ENCODE measurements at places on chromosomes 6 and 20. TPM values are rescaled to one million over a fixed set of nuclear protein-coding genes. Genes with fewer than 3 reads are reported as not detected.

The SLC13A3 gene
- not detected for total RNA-seq

The SEL1L2 gene
- total RNA-seq: not detected

The MCHR2 gene
- not detected for total RNA-seq

The BTBD3 gene
- total RNA-seq: 0.80 TPM

The GPR6 gene
- total RNA-seq: not detected

The SNX9 gene
- 60.3 TPM for total RNA-seq

DNA sequence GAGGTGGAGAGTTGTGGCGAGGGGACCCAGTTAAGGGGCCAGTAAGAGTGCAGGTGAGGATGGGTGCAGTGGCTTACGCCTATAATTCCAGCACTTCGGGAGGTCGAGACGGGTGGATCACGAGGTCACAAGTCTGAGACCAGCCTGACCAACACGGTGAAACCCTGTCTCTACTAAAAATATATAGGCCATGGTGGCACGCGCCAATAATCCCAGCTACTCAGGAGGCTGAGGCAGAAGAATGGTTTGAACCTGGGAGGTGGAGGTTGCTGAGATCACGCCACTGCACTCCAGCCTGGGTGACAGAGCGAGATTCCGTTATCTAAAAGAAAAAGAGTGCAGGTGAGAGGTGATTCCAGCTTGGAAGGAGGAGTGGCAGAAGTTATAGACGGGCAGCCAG is 28.0 kb downstream of the PPP1R3G start:
- H3K4me1 ChIP-seq: no peaks in the 10 kb centered on the region
- no peak overlapping the region for H3K4me3 ChIP-seq
- H3K36me3 ChIP-seq: no peaks in the 10 kb centered on the region
- H3K27me3 ChIP-seq: no peaks in the 10 kb centered on the region

DNA sequence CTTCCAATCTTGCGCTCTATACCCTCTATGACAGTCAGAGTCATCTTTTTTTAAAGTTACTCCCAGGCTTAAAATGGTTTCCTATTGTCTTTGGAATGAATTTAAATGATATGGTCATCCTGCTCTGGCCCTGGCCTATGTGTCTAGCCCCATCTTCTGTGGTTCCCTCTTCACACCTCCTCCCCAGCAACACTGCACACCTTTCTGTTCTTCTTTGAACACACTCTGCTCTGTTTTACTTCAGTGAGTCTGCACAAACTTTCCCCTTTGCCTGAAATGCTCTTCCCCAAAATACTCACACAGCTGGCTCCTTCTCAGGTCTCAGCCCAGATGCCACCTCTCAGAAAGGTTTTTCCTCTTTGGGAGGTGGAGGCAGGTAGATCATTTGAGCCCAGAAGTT is 132.7 kb downstream of the FYN start:
- no peaks in the 10 kb centered on the region for H3K27me3 ChIP-seq
- no peak for DNase-seq
- no peak overlapping the region for H3K4me3 ChIP-seq
- H3K36me3 ChIP-seq: no peaks in the 10 kb centered on the region

- no peak overlapping the region for H3K27ac ChIP-seq
- no peak for DNase-seq
- H3K27me3 ChIP-seq: no peaks in the 10 kb centered on the region
- H3K4me1 ChIP-seq: peaks cover 64% of the 10 kb centered on the region
- H3K36me3 ChIP-seq: no peaks in the 10 kb centered on the region
- H3K4me3 ChIP-seq: no peak overlapping the region
Observed at GRCh38 chr6:7129360-7129759, 21.6 kb downstream of the RREB1 start.

GRCh38 chr6:40893021-40893420 is 146.0 kb downstream of the UNC5CL start:
- no peak for DNase-seq
- H3K4me1 ChIP-seq: no peaks in the 10 kb centered on the region
- no peak overlapping the region for H3K27ac ChIP-seq
- H3K36me3 ChIP-seq: no peaks in the 10 kb centered on the region
- H3K27me3 ChIP-seq: peaks cover 9% of the 10 kb centered on the region
- H3K4me3 ChIP-seq: no peak overlapping the region

GRCh38 chr6:166413491-166413951 is 30.8 kb upstream of the MPC1 start:
- H3K4me1 ChIP-seq: peaks cover 82% of the 10 kb centered on the region
- H3K4me3 ChIP-seq: no peak overlapping the region
- H3K36me3 ChIP-seq: no peaks in the 10 kb centered on the region
- peak; percentile 44 for DNase-seq
- H3K27ac ChIP-seq: no peak overlapping the region
- no peaks in the 10 kb centered on the region for H3K27me3 ChIP-seq

DNA sequence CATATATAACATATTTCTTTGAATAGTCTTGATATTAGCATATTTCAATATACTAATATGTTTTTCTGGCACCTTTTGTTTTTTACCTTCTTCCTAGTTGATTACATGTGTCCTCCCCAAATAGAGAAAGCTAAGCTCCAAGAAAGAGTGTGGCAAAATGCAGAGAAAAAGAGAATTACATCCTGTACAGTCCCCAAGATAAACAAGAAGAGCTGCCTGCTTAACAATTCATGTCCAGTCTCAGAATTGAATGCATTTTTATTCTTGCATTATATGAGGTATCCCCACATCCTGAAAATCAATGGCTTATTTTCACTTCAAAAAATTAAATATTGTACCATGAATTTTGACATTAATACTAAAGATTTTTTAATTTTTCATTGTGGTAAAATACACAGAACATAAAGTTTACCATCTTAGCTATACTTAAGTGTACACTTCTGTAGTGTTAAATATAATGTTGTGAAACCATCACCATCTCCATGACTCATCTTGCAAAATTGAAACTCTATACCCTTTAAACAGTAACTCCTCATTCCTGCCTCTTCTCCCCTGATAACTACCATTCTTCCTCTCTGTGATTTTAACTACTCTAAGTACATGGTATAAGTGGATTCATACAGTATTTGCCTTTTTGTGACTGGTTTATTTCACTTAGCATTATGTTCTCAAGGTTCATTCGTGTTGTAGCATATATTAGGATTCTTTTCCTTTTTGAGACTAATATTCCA is 490.3 kb downstream of the COL12A1 start:
- H3K36me3 ChIP-seq: no peaks in the 10 kb centered on the region
- no peak for DNase-seq
- H3K27ac ChIP-seq: no peak overlapping the region
- H3K4me3 ChIP-seq: no peak overlapping the region

GRCh38 chr6:75842191-75842590 is 93.2 kb downstream of the MYO6 start:
- H3K4me3 ChIP-seq: no peak overlapping the region
- no peak overlapping the region for H3K27ac ChIP-seq
- no peaks in the 10 kb centered on the region for H3K27me3 ChIP-seq
- DNase-seq: no peak
- H3K36me3 ChIP-seq: no peaks in the 10 kb centered on the region
- no peaks in the 10 kb centered on the region for H3K4me1 ChIP-seq

DNA sequence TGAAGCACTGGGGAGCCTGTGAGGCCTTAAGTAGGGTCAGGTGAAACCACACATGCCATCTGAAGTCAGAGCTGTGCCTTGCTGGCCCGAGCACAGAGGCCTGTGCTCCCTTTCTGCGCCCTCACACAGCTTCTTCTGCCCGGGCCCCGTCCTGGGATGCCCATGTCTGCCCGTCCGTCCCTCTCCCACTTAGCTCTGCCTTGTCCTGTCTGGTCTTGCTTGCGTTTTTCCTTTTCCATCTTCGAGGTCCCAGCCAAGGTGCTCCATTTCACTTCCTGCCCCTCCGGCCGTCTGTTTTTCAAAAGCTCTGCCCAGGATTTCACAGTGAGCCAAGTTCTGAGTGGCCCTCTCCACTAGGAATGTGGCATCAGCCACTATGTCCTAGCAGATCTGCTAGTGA is 45.6 kb downstream of the PYGB start:
- H3K4me3 ChIP-seq: no peak overlapping the region
- no peaks in the 10 kb centered on the region for H3K36me3 ChIP-seq
- no peaks in the 10 kb centered on the region for H3K27me3 ChIP-seq
- no peak for DNase-seq
- H3K4me1 ChIP-seq: no peaks in the 10 kb centered on the region

GRCh38 chr6:108165714-108166663 is at the start of gene NR2E1:
TSS of gene NR2E1 (plus strand) at chr6:108166022. CDS start at chr6:108166766, 744 bp downstream.
- H3K4me1 ChIP-seq: peaks cover 29% of the 10 kb centered on the region
- no peak within 1 kb of the TSS for H3K4me3 ChIP-seq
- H3K27me3 ChIP-seq: peaks cover 76% of the 10 kb centered on the region

GRCh38 chr6:126531286-126531685 is 191.4 kb downstream of the CENPW start:
- DNase-seq: no peak
- H3K4me3 ChIP-seq: no peak overlapping the region
- no peaks in the 10 kb centered on the region for H3K4me1 ChIP-seq
- no peaks in the 10 kb centered on the region for H3K36me3 ChIP-seq
- no peak overlapping the region for H3K27ac ChIP-seq

Measured in CD8-positive, alpha-beta memory T cell (primary cell).